CD4-positive, alpha-beta T cell treated with Interferon alpha-2 for 1 hour (primary cell): ENCODE measurements at places on chromosomes 12 and 14.

GRCh38 chr14:36870776-36871175 is 209.1 kb downstream of the PAX9 start:
- no peak for DNase-seq

DNA sequence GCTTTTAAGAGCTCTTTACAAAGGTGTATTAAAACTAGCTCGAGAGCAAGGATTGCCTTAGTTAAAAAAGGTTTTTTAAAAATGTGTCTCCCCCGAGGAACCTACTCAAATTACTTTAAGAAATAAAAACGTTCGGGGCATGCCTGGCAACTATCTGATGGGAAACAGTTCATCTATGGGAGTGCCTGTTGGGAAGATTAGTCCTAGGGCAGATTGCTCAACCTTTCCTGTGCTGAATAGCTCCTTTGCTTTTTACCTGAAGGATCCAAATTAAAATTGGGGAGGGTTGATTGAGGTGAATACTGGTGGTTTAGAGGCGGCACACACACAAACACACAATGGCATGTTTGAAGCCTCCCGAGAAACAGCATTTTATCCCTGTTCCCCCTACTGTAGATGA is 541.4 kb upstream of the ATP2B1 start:
- DNase-seq = no peak

DNA sequence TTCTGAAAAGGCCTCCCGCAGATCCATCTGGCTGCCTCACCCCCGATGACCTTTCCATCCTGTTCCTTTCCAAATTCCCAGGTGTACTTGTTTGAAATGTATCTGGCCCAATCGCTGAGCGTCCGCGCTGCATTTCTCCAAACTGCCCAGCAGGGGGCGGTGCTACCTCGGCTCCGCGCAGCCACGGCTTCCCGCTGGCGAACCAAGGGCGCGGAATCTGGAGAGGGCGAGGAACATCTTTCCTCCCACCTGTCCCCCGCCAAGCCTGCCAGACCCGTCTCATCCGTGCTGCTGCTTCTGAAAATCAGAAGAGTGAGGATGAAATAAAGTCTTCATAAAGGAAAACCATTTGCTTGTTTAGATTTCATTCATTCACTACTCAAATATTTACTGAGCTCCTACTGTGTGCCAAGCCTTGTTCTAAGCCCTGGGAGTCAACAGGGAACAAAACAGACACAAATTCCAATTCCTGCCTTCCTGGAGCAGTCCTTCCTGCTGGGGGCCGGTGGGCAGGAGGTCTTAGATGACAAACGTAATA is 16.8 kb upstream of the MYL2 start:
- peak; percentile 52 for DNase-seq

- DNase-seq = no peak
Observed at GRCh38 chr12:76340680-76341435, 7.4 kb downstream of the BBS10 start.

GRCh38 chr12:25655702-25656101 is 102.6 kb upstream of the LMNTD1 start:
- DNase-seq = no peak
